ENCODE measurements at places on chromosomes 7 and 10.

- no peak for DNase-seq
Measured at GRCh38 chr10:65413001-65413400, 1512.8 kb upstream of the LRRTM3 start.

DNA sequence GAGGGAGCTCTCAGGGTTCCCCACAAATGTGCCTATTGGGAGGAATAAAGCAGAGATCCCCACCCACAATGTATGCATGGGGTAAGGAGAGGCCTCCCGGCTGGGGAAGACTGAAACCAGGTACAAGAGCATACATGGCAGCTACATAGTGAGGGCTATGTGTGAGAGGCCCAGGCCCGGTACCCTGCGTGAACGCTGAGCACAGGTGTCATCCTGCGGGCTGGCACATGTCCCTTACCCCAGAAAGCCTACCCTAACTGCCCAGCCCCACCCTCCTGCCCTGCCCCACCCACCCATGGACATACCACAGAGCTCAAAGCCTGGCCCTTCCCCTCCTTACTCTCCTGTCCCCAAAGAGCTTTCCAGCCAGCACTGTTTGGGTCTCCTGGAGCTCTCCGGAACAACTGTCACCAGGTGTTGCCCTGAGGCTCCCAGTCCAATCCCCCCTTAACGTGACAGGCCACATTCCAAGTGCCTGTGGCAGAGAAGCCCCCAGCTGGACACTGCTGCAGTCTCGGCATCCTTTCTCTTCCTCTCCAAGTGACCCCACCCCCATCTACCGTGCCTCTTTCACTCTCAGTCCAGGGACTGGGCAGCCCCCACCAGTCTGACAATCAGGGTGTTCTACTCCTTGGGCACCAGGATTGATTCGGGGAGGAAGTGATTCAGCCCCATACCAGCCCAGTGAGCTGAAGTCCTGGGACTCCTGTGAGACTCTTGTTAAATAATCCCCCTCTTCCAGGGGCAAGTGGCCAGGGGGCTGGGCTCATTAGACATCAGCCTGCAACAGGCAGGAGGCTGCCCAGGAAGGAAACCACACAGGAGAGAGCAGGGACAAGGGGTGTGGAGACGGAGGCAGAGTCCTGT is 19.6 kb downstream of the GRID1 start:
- DNase-seq, result no peak

DNA sequence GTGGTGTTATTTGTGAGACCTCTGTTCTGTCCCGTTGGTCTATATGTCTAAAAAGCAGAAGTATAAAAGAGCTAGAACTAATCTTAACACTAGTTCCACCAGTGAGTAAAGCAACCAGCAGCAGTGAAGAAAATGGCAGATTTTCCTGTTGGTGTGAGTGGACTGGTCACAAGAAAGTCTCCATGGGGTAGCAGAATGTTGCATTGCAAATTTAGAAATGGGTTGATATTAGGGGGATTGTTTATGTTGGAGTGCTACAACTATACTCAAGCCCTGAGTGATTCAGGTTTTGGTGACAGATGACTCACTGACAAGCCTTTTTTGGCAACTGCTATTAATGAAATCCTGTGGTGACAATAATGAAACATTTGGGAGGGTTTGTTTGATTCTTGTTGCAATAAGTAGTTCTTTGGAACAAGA is 5.6 kb downstream of the AVL9 start:
- no peak for DNase-seq

DNA sequence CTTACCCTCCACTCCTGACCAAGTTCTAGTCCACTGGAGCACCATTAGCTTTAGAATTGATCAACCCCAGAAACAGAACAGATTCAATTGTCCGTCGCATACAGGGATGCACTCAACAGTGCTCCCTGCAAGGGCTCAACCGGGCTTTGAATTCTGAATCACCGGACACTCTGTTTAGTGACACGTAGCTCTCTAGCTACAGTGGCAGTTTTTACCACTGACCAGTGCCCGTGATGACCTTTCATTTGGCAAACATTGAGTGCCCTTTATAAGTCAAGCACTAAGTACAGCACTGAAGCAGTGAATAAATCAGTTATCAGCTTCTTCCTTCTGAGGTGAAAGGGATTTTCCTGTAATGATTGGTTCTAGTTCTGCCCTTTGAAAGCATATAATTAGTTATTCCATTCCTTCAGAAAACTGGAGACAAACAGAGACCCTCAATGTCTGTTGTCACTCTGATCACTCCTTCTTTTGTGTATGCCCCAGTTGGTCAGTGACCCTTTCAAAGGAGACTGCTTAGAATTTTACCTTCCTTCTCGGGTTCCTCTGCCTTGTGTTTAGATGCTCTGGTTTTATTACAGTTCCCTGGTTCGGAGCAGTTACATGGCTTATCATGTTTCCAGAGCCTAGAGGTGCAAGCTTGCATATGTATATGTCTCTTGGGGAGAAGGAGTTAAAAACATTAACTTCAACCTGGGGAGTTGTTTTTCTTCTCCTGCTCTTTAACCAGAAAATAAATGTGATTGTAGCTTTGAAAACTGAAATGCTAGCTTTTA is 68.9 kb downstream of the ZNF365 start:
- DNase-seq, result no peak

DNA sequence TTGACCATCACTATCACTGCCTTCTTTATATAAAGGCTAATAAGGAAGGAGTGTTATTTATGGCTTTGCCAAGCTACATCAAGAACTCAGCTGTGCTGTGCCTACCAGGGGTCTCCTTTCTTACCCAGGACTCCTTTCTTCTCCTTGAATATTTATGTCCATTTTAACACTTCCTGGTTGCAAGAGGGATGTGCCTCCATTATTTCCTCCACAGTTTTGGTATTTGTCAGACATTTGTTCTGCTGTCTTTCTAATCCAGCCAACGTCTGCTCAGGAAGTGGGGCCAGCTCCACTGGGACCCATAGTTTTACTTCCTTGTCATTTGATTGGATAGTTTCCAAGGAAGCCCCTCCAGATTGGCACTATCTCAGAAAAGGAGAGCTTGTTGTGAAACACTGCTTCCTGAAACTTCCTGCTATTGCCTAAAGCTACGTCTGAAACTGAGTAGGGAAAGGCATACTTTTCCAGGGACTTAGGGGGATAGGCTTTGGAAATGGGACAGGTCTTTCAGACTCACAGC is 6.6 kb upstream of the STRIP2 start:
- DNase-seq, result no peak

DNA sequence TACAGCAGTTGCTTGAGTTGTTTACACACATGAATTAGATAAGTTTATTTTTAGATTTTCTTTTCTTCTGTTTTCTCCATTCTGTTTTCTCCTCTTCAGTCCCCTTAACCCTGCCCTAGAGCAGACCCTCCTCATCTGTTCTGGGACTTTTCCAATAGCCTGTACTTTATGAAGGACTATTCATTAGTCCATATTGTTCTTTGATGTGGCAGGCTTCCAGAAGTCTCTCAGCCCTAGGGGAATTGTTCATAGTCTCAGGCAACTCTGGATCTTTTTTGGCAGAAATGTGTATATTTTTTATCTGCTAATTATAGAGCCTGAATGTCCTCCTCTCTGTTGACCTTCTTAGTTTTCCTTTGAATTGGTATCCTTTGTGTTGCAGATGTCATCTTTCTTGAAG is 25.4 kb downstream of the KAT6B start:
- no peak for DNase-seq

- no peak for DNase-seq
Measured at GRCh38 chr7:74217455-74218342, 7.9 kb downstream of the LAT2 start.

- no peak for DNase-seq
Measured at GRCh38 chr10:63072951-63073350, 60.2 kb upstream of the NRBF2 start.

- peak; percentile 14 for DNase-seq
Measured at GRCh38 chr7:119572132-119572531, 700.8 kb upstream of the KCND2 start.

DNA sequence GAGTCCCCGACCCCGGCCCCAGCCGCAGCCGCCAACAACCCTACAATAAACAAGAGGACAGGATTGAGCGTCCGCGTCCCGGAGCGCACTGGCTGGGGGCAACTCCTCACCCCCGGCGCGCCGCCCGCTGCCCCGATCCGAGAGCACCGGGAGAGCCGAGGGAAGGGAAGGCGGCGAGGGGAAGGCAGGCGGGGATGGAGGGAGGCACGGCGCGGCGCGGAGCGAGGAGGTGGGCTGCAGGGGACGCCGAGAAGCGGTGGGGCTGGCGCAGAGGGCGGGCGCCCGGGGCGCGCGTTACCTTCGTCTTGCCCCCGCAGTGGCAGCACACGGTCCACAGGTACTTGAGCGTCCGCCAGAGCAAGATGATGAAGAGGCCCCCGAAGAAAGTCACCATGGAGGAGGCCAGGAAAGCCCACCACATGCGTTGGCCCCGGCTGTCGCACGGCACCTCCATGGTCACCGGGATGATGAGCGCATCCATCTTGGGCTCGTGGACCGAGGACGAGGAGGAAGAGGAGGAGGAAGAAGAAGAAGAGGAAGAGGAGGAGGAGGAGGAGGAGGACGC is 559 bp downstream of the KCNMA1 start:
- peak; percentile 52 for DNase-seq

DNA sequence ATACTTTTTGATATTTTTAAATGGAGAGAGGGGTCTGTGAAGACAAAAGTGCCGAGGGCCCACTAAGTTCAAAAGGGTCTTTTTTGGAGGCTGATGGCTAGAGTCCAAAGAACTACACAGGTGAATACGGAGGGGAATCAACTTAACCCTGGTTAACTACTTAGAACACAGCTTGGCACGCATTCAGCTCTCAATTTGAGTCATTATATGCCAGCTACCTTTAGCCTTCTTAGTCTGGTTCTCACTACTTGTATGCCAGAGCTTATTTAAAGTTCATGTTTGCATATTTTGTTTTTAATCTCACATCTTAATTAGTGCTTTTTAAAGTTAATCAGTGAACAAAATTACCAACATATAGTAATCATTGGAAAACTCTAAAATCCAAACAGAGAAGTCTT is 80.8 kb downstream of the VWDE start:
- DNase-seq, result no peak

DNA sequence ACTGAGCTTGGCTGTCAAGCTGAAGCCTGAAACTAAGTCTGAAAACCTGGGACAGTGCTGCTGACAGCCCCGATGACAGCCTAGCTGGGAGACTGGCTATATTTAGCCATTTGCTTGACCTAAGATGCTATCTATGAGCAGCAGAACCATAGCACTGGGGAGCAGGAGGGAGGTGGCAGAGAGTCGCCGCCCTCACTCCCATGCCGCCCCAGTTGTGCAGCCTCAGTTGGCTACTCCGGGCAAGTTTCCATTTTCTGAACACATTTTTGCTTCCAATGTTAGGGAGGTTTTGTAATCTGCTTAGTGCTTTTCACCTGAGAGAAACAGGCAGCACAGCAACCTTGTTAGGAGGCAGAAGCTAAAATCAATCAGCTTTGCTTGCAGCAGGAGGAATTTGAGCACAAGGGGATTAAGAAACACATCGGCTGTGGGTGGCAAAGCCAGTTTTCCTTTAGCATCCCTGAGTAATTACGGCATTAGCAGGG is 20.4 kb upstream of the C10orf71 start:
- DNase-seq, result no peak

- no peak for DNase-seq
Measured at GRCh38 chr10:124621637-124622036, 122.5 kb downstream of the FAM53B start.

DNA sequence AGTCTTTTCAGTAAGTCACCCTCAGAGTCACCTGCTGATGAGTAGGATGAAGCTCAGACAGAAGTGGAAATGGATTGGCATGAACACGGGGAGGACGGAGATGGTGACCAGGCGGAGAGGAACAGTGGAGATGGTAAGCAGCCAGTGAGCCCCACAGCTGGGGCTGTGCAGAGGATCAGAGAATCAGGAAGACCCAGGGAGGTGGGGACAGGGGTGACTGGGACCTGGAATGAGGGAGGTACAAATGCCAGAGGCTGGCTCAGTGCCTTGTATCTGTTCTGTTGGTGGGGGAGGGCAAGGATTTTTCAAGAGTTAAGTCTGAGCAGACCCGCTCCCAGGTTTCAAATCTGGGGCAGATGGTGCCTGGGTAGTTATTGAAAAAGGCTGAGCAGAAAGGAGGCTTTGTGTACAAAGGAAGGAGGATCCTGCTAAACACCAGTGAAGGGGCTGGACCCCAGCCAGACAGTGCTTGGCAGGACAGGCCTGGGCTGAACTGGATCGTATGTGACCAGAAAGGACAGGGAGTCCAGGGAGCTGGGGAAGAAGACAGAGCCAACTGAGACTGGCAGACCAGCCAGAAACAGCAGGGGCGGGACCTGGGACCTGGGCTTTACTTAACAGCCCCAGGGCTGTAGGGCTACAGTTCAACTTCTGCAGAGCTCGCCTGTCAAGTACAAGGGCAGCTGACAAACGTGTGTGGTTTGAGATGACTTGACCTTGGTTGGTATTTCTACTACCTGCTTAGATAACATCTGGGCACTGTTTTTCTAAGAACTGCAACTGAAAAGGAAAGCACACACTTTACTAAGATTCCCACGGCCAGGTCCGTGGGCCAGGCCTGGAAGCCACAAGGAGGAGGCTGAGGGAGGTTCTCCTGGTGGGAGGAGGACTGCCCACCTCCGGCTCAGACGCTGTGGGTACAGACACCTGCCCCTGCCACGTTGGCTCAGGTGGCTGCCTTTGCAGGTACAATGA is 13.2 kb upstream of the FRMPD2 start:
- peak; percentile 56 for DNase-seq

- peak; percentile 79 for DNase-seq
Measured at GRCh38 chr7:124276005-124276622, 243.2 kb upstream of the TMEM229A start.

GRCh38 chr10:84948644-84949043 is 620.3 kb downstream of the CCSER2 start:
- no peak for DNase-seq

DNA sequence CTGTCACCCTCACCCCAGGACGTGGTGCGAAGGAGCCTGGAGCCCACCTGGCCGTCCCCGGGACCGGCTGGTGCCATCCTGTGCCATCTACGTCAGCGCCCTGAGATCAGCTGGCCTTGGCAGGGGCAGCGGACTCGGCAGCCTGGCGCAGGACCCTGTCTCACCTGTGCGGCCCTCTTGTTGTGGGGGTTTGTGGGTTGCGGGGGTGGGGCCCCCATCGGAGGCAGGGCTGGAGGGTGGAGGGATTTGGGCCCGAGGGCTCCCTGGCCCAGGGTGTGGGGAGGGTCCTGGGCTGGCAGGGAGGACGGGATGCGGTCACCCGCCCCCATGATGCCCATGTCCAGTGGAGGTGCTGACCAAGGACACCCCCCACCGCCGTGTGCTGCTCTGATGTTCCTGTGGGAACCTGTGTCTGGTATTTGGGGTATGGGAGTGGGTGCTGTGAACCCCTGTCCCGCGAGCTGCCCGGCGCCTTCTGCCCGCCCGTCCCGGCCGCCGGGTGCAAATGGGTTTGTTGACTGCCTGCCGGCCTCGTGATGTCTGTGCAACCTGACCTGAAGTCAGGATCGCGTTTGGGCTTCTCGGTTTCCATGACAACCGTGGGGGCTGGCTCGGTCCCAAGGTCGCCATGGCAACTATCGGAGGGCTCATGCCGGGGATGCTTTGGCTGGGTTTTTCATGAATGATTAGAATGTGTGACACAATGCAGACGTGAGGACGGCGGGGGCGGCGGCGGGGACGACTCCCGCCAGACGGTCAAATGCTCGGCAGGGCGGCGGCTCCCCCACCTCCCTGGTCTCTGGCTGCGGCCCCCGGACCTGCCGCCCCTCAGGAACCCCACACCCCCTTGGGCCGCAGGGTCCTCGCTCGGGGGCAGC is 7.3 kb downstream of the MAFK start:
- DNase-seq, result peak; percentile 60

All from DMS53 (cell line).